ENCODE measurements at places on chromosomes 16 and 17.

- DNase-seq: peak; percentile 33
Observed at GRCh38 chr17:4304417-4305027, 40.7 kb upstream of the ANKFY1 start.

- DNase-seq: no peak
Observed at GRCh38 chr17:78238823-78239488, 7.5 kb downstream of the TMEM235 start.

GRCh38 chr17:52524096-52524637, 365.7 kb upstream of the CA10 start:
- DNase-seq: no peak

GRCh38 chr17:28726226-28726626, at the start of gene TLCD1:
Gene TLCD1, minus strand, starts transcription at chr17:28726233. Its CDS starts 136 bp downstream, at chr17:28726097.
- DNase-seq: peak; percentile 51

GRCh38 chr17:45336390-45337182, 19.8 kb upstream of the MAP3K14 start:
- DNase-seq: no peak

- no peak for DNase-seq
Observed at GRCh38 chr17:50318501-50319285, 27.2 kb upstream of the XYLT2 start.

- no peak for DNase-seq
Observed at GRCh38 chr17:77324227-77324626, 183.5 kb downstream of the SEC14L1 start.

DNA sequence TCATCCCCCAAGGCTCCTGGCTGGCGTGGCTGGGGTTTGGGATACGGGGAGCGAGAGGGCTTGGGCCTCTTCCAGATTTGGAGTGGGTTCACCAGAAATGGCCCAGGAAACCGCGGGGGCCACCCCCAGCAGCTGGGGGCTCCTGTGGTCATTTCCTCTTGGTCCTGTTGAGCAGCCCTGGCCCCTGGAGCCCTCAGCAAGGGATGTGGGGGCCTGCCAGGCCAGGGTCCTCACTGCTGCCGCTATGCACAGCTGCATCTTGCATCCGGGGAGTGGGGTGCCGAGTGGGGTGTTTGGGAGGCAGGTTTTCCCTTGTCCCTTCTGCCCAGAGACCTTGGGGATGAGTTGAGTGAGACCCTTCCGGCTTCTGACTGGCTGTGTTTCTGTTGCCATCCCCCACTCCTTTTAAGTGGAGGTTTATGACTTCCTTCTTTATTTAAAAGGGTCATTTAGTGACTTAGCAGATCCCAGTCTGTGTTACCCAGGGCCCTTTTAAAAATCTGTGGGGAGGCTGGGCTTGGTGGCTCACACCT, 319.8 kb downstream of the SEC14L1 start:
- DNase-seq: no peak

GRCh38 chr16:13130586-13130985, 229.2 kb downstream of the SHISA9 start:
- DNase-seq: no peak

- DNase-seq: peak; percentile 94
Observed at GRCh38 chr17:77098884-77099545, 41.8 kb upstream of the SEC14L1 start.

DNA sequence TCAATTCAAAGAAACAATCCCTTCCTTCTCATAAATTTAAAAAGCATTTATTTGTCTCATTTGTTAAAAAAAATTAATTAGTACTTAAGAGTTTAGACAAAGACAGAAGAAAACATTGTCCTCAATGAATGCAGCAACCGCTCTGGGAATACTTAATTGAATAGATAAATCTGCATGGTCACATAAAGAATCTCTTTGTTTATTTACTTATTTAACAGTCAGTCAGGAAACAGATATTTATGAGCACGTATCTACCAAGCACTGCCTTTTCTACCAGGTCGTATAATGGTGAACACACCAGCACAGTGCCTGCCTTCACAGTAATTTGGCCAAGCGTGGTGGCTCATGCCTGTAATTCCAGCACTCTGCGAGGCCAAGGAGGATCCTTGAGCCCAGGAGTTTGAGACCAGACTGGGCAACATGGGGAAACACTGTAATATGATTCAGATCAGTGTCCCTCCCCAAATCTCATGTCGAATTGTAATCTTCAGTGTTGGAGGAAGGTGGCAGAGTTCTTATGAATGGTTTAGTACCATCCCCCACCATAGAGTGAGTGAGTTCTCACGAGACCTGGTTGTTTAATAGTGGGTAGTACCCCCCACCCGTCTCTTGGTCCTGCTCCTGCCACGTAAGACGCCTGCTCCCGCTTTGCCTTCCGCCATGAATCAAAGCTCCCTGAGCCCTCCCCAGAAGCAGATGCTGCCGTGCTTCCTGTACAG, 8.1 kb downstream of the WIPI1 start:
- DNase-seq: no peak

DNA sequence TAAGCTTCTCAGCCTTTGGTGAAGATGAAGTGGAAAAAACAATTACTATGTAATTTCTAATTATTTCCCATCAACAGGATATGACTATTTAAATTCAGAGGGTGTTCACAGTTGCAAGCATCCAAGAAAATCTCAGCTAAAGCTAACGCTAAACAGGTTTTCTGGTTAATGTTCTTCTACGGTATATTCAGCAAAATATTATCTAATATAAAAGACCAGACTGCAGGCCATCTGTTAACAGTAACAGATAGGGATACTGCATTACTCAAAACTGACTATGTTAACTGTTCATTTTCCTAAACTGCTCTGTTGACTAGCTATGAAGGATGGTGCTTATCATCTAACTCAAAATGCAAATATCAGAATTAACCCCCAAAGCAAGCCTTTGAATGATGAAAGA, 32.8 kb downstream of the GLG1 start:
- no peak for DNase-seq

DNA sequence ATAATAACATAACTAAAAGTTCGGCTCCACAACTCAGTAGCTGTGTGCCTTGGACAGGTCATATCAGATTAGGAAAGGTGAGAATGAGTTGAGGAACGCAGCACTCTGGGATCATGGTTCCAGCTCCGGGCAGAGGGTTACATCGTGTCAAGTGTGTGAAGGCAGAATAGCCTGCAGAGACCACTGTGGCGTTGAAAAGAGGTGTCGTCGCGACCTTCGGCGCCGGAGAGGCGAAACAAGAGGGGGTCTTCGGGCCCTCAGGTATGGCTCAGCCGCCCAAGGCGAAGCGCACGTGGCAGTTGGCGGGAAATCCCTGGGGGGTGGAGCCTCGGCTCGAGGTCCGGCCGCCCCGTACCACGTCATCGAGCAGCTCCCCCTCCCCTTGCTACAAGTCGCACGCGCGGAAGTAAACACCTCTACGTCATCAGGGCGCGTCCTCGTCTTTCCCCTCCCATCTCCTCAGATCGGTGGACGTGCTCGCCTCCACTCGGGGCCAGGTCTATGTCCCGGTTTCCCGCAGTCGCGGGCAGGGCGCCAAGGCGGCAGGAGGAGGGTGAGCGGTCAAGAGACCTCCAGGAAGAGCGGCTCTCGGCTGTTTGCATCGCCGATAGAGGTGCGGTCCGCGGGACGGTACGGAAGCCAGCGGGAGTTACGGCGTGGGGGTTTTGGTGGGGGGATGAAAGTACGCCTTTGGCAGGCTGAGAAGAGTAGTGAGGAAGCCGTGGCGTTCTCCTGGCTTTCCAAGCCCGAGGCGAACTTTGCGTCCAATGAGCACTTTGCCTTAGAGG, at the start of gene DHX40:
TSS of gene DHX40 (plus strand) at position 440 of the 788 bp plus-strand sequence. CDS start at position 502, 62 bp downstream.
- peak; percentile 97 for DNase-seq

DNA sequence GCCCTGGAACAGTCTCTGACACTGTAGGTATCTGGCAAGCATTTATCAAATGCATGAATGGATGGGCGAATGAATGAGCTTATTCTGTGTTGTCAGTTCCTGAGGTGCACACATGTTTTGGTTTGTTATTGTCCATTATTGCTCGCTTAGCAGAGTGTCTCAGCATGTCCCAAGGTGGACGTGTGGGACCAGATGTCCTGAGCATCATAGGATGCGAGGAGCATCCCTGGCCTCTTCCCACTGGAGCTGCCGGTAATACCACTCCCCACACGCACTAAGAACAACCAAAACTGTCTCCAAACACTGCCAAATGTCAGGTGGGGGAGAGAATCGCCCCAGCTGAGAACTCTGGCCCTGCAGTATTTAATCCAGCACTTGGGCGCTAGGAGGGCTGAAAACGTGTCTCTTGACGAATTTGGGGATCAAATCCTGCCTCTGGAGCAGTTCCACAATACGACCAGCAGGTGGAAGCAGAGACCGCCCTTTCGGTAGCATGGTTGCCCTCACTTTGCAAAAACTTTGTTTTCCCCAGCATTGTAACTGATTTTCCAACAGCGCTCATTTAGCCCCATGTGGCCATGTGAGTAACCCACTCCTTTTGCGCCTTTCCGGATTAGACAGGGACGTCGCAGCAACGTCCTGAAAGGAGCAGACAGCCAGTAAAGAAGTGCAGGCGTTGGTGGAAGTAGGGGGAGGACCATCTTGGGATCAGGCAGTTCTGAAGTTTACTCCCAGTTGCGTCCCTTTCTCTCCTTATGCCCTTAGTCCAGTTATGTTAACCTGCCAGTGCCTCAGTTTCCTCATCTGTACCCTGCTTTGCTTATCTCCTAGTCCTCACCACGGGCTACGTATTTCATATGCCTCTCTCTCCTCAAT, 22.7 kb downstream of the TMEM114 start:
- peak; percentile 86 for DNase-seq

- no peak for DNase-seq
Observed at GRCh38 chr16:70659953-70660671, 13.8 kb downstream of the IL34 start.

DNA sequence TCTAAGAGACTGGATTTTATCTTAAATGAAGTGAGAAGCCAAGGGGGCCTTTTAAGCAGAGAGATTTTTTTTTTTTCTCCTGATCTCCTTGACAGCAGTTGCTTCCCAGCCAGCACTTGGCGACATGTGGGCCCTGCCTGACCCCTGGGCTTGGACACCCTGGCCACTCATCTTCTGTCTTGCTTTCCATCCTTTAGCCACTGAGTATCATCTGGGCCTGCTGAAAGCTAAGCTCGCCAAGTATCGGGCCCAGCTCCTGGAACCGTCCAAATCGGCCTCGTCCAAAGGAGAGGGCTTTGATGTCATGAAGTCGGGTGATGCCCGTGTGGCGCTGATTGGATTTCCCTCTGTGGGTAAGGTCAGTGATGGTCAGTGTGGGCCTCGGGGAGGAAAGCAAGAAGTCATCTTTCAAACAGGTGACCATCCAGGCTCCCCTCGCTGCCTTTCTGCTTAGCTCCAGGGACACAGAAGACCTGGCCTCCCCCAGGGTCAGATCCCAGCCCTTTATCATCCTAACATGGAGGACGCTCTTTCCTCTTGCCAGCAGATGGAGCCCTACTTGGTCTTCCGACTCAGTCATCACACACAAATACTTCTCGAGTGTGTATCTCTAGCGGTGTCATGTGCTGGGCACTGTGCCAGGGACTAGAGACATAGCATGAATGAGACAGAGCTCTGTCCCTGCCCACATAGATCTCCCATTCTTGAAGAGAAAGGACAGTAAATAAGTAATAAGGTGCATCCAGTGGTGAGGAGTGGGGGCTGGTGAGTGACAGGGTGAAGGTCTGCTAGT, 6.1 kb downstream of the DRG2 start:
- peak; percentile 91 for DNase-seq

GRCh38 chr16:23048164-23048563, 101.1 kb downstream of the USP31 start:
- DNase-seq: no peak

DNA sequence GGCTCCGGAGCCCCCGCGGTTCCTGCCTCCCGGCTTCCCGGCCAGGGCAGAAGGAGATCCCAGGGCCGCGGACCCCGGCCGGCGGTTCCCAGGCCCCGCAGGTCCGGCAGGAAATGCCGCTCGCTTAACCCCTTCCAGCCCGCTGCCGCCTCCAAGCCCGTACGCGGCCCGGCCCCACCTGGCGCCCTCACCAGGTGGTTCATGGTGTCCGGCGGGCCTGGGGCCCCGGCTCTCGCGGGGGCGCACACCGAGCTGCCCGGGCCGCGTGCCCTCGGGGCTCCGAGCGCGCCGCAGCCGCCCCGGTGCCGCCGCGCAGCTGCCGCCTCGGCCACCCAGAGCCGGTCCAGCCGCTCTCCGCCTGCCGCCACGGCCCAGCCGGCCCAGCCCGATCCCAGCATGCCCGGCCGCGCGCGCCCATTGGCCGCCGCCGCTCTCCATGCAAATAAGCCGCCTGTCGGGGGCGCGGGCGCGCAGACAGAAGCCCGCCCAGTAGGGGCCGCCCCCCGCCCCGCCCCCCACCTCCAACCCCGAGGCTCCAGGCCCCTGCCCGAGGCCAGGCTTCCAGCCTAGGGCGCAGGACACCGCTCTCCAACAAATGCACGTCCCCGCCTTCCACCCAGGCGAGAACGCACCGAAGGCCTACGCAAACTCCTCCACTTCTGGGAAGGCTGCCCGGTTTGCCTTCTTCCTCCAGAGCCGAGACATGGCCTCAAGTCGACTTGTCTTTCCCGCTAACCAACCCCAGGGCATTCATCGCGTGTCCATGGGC, at the start of gene BCAR1:
TSS of gene BCAR1 (minus strand) at position 345 of the 769 bp plus-strand sequence. CDS start at position 203, 142 bp downstream.
- peak; percentile 90 for DNase-seq

DNA sequence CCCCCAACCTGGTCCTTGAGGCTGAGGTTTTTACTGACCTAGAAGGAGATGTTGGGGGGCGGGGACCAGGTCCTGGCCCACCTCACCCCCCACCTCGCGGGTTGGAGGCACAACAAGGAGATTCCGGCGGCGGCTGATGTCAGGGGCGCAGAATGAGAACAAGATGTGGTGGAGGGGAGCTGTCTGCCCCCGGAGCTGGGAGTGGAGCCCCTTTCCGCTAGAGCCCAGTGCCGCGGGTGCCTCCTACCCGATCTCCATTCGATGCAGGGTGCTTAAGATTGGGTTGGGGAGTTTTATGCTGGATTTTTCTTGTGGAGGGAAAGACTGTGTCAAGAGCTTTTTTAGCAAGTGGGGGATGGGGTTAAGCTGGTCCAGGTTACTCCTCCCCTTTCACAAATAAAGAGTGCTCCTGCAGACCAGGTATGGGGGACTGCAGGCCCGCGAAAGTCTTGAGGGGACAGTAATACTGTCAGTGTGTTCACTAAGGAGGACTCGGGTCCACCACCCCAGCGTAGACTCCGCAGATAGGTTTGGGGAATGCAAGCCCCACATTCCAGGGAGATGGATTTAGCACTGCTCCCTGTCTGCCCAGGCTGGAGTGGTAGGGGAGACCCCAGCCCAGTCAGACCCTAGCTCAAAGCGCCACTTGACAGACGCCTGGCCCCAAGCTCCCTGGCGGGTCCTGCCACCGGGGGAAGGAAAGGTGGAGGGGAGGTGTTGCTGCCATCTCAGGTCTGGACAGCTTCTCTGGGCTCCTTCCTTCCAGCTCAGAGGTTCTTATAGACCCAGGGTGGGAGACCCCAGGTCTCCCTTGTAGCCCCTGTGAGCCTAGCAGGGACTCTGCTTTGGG, 2.0 kb downstream of the CACNA1G start:
- no peak for DNase-seq

GRCh38 chr16:85735225-85735635, 15.7 kb downstream of the C16orf74 start:
- no peak for DNase-seq

DNA sequence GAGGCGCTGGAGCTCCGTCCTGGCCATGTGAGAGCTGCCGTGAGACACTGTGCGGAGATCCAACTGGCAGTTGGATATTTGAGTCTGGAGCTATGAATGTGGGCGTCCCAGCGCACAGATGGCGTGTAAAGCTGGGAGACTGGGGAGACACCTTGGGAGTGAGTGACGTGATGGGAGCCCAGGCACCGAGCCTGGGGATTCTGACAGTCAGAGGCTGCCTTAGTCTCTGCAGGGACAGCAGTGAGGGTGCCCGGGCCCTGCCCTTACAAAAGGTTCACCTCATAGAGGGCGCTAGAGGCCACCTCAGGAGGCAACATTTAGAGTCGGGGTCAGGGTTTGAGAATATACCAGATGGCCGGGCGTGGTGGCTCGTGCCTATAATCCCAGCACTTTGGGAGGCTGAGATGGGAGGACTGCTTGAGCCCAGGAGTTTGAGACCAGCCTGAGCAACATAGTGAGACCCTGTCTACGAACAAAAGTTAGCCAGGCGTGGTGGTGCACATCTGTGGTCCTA, 194.1 kb upstream of the GSE1 start:
- no peak for DNase-seq

All from iris pigment epithelial cell (primary cell).